SK-N-DZ (cell line): ENCODE measurements at places on chromosomes 7 and 10.

DNA sequence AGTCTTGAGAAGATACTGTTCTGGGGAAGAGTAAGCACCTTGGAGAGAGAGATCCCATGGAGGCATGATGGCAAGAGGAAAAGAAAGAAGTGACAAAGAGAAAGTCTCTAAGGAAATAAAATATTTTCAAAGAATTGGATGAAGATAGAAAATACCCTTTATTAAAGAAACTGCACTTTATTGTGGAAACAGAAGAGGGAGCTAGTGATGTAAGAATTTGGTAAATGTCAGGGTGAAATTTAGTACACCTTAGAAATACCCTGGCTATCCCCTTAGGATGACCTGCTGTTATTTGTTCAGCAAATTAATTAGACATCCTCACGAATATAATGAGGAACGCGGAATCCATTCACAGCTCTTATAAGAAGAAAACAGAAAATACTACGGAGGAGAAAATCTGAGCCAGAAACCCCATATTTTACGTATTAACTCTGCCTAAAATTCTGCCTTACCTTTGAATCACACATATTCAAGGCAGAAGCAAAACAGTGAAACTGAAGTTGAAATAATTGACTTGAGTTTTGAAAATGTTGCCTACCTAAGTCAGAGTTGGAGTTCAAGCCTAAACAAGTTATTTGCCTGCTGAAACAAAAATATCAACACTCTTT, 90.7 kb downstream of the TFPI2 start:
- DNase-seq = no peak

DNA sequence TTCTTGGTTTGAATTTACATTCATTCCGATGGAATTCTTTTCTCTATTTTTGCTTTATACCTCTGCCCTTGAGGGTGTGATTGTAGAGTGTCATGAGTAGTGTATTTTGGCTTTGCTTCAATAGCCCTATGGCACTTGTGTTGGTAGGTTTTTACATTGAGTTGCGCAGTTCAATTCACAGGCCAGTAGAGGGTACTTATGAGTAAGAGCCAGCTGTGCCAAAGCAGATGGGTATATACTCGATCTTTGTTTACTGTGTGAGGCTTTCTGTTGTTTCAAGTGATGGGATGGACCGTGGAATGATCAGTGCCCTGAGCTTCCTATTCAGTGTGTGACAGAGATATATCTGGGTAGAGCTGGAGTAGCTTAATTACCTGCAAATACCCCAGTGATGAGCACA, 4.3 kb upstream of the AKR1C3 start:
- DNase-seq = no peak

DNA sequence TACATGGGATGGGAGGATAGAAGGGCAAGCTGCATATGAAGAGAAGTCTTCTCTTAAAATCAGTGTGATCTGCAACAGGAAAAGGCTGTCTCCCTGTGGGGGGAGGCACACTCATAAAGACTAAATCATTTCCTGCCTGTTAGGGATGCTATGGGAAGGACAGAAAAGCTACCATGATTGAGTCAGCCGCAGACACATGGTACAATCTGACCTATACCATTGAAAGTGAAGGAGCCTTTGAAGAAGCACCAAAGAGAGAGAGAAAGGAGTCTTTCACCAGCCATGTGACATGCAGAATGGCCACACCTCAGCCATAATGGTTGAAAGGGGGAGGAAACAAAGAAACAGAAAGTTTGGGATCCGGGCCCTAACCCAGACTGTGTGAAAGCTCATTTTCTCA, 29.1 kb downstream of the NUDCD3 start:
- no peak for DNase-seq

GRCh38 chr7:21999896-22000295, 54.2 kb upstream of the CDCA7L start:
- no peak for DNase-seq

DNA sequence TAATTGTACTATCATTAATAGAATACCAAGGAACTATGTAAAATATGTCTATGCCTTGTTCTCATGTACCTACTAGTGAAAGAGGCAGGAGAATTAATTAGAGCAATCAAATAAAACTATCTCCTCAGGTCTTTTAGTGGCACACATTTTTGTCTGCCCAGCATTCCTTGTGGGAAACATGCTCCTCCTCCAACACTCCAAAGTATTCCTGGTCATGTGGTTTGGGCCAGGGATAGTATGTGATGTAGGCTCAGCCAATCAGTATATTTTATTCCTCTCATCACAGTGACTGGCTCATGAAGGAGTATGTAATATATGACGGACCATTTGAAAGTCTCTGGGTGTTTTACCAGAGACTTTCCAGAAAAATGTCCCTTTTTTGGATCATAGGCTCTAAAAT, 16.7 kb upstream of the SYPL1 start:
- DNase-seq = no peak

GRCh38 chr10:24133835-24134234, 75.1 kb upstream of the KIAA1217 start:
- DNase-seq = no peak

DNA sequence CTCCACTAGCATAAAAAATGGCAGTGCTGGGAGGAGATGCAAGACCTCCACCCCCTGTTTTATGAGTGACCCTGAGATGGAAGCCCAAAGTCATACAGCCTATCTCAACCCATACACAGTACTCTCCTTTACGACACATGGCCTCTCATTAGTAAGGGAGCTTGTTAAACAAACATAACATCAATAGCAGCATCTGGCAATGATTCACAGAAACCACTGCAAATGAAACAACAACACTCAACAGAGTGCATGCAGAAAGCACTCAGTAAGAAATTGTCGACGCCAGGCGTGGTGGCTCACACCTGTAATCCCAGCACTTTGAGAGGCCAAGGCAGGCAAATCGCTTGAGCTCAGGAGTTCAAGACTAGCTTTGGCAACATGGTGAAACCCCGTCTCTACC, 27.5 kb upstream of the FIGNL1 start:
- no peak for DNase-seq

DNA sequence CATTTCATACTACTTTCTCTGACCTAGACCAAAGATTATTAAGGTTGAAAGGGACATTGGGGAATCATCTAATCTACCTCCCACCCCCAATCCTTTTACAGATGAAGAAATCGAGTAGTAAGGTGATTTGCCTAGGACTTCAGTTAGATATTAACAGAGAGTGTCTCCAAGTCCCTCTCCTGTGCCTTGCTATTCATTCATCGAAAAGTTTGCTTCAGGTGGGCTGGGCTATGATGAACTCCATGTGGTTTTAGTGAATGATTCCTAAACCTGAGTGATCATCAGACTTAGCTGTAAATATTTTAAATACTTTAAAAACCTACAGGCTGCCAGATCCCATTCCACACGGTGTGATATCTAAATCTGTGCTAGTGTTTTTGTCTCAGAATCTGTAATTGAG, 259.4 kb upstream of the SORCS1 start:
- no peak for DNase-seq

DNA sequence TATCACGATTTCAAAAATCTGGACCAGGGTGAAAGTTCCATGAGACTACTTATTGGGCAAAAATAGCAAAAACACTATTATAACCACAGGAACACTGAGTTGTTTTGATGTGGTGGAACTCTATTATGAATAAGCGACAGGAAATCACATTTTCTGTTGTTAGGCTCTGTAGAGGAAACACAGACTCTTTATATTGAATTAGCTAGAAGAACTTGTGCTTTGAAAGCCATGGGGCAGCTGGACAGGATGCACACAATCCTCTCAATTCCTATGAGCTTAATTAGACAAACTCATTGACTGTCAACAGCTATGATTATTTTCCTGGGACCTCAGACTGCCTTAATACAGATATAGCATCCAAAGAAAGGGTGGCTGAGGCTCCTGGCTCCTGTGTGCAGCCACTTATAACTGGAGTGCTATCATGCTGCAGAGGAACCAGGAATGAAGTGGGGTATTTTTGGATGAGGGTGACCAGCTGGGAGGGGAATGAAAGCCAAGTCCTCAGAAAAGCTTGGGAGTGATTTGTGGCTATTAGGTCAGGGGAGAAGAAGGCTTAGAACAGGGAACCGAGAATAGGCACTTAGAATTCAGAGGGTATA, 657.3 kb downstream of the TYW1 start:
- no peak for DNase-seq

GRCh38 chr10:34397324-34397723, 417.8 kb downstream of the PARD3 start:
- no peak for DNase-seq

DNA sequence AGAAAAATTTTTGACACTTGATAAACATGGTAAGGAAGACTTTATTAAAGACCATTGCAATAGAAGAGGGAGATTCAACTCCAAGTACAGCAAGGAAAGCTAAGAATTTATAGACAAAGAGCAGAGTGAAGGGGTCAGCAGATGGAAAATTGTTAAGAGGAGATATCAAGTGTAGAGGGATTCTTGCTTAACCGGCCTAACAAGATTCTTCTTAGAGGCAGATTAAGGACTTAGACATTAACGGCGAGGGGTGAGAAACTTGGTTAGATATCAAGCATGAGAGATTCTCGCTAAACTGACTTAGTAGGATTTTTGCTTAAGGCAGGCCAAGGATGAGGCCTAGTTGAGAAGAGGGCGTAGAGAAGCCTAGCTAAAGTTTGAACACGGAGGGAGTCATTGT, 76.0 kb downstream of the ITGB1 start:
- DNase-seq = no peak

GRCh38 chr10:52769966-52770365, 2.6 kb downstream of the MBL2 start:
- no peak for DNase-seq

GRCh38 chr7:17289074-17289645, 9.3 kb upstream of the AHR start:
- no peak for DNase-seq

GRCh38 chr7:47405286-47405904, 176.5 kb downstream of the TNS3 start:
- no peak for DNase-seq

DNA sequence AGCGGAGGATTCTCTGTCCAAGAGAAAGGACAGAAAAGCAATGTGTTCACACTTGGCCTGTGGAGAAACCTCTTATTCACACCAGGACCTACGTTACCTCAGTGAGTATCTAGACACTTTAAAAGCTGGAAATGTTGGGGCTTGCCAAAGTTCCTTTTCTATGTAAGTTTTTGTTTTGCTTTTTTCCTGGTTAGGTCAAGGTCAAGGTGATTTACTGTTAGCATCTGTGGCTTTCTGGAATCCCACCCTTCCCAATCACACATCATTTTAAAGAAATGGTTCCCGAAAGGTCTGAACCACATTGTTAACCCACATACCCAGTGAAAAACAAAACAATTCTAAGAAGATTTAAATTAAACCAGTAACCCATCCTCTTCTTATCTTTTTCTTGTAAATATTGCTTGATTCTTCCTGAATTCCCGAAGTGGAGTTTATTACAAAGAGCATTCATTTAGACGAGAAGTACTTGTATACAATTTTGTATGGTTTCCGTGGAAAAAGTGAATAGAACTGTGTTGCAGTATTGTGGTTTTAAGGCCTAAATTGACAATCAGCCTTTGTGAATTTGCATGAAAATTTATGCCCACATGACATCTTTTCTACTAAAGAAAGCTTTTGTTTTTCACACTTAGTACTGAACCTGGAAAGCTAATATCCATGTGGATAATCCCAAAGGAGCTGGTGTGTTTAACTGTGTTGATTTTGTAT, 827.0 kb upstream of the IGFBP3 start:
- no peak for DNase-seq

DNA sequence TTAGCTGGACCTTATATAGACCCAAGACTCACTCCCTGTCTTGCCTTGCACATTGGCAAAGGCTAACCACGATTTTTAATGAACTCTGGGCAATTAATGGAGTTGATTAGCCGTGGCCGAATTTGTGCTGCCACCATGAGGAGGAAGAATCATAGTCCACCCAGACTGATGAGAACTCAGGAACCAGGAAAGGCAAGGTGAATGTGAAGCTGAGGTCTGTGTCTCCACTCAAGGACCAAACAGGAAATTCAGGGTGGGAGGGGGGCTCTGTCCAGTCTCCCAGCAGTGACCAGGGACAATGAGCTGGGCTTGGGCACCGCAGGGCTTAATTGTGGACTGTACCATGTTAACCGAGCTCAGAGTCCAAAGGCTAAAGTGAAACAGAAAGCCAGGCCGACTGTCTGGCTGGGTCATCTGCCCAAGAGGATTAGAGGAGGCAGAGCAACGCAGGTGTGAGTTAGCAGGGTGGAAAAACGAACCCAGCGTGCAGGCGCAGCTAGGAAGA, 127.0 kb upstream of the JCAD start:
- DNase-seq = no peak

DNA sequence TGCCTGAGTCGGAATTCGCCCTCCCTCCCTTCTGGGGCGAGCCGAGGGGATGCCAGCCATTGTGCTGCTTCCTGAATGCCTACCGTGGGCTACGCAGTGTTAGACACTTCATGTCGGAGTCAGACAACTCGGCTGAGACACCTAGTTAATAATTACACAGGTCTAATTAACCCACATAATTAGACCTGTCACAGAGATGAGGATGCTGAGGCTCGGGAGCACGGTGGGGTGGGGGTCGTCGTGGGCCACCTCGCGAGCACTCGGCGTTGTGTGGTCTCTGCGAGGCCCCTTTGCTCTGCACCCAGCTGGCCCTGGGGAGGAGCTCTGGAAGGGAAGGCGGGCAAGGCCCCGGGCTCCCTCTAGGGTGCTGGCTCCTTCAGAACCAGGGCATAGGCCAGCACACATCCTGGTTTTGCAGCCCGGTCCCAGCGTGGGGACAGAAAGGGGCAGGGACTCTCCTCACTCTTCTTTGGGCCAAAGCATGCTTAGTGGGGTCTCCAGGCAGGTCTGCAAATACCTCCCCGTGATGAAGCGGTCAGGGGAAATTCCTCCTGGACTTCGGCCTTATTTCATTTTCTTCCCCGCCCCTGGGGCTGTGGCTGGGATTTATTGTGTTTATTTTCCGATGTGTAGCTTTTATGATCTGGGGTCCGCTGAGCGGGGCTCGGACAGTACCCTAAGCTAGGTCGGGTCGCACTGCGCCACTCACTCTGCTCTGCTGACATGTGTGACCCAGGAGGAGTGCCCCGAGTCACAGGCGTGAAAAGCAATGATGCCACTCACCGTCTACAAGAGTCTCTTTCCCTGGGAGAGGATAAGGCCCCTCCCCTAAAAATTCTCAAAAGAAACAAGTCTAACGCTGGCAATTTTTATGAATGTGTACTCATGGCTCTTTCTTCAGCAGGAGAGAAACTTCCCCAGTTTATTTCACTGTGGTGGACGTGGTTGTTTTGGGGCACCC, 4.9 kb upstream of the FOXL3 start:
- DNase-seq = no peak

- no peak for DNase-seq
These were observed 95.2 kb upstream of the ODAD2 start for GRCh38 chr10:28094121-28094520.

- no peak for DNase-seq
These were observed 11.4 kb downstream of the DAGLB start for GRCh38 chr7:6436385-6436685.

GRCh38 chr10:8628351-8628750, 573.9 kb downstream of the GATA3 start:
- DNase-seq = no peak
